MCF 10A (cell line): ENCODE measurements at places on chromosomes 13 and 19. TPM values are rescaled to one million over a fixed set of nuclear protein-coding genes. Genes with fewer than 3 reads are reported as not detected.

The PLEKHA4 gene
- total RNA-seq: 10.1 and 11.9 TPM in 2 replicates

The ADAMTS10 gene
- total RNA-seq: not detected in 2 replicates

The MBD3L2 gene
- total RNA-seq: not detected in 2 replicates

The PABPC3 gene
- 0.72 and 0.96 TPM in 2 replicates for total RNA-seq

The NDUFA7 gene
- 83.2 and 91.8 TPM in 2 replicates for total RNA-seq

The C2CD4C gene
- total RNA-seq: 0.49 and 0.88 TPM in 2 replicates

The ATP4A gene
- total RNA-seq: not detected in 2 replicates

The LGALS4 gene
- total RNA-seq: 0.61 TPM in 1 of 2 replicates, not detected in the other

The SLC10A2 gene
- total RNA-seq: not detected in 2 replicates

The FUT6 gene
- total RNA-seq: not detected in 2 replicates
